IMR-90 (cell line): ENCODE measurements at places on chromosomes 13 and 19.
A peak's percentile ranks its signal among the peaks of the same experiment; 100 is the strongest.

GRCh38 chr13:71866335-71867130, 471 bp downstream of the DACH1 start:
- DNase-seq, result no peak

- peak; percentile 98 for DNase-seq
Measured at GRCh38 chr19:3580156-3580934, 4.9 kb upstream of the GIPC3 start.

DNA sequence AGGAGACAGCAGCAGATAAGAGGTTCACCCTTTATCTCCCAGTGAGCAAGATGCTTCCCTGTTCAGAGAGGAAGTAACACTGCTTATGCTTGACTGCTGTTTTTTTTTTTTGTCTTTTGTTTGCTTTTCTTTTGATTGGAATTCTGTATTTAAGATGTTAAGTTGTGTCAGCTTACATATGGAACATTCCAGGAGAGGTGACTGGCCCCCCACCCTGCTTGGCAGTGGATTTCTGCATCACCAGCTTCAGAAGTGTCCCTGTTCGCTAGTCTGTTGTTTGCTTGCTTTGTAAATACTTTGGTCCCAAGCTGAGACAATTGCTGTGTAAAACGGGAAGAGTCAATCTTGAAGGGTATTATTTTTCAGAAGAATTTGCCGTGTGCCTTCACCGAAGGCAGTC, 43.0 kb downstream of the IFT88 start:
- peak; percentile 48 for DNase-seq

DNA sequence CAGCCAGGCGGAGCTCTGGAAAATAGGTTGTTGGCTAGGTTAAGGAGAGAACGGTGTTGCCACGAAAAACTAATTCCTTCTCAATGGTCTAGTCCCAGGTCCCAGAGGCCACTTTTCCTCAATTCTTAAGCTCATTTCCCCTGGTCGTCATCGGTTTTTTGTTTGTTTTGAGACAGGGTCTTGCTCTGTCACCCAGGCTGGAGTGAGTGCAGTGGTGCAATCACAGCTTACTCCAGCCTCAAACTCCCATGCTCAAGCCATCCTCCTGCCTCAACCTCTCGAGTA, 1.2 kb downstream of the SF3A2 start:
- no peak for DNase-seq

GRCh38 chr13:78712831-78713230, 53.9 kb upstream of the OBI1 start:
- no peak for DNase-seq

- no peak for DNase-seq
Measured at GRCh38 chr19:3721887-3722442, 13.8 kb downstream of the TJP3 start.

- no peak for DNase-seq
Measured at GRCh38 chr19:50531171-50531612, 17.5 kb upstream of the ASPDH start.

- no peak for DNase-seq
Measured at GRCh38 chr19:17306285-17306714, 628 bp downstream of the MRPL34 start.

- DNase-seq, result no peak
Measured at GRCh38 chr19:16569609-16570320, 2.5 kb downstream of the SLC35E1 start.

DNA sequence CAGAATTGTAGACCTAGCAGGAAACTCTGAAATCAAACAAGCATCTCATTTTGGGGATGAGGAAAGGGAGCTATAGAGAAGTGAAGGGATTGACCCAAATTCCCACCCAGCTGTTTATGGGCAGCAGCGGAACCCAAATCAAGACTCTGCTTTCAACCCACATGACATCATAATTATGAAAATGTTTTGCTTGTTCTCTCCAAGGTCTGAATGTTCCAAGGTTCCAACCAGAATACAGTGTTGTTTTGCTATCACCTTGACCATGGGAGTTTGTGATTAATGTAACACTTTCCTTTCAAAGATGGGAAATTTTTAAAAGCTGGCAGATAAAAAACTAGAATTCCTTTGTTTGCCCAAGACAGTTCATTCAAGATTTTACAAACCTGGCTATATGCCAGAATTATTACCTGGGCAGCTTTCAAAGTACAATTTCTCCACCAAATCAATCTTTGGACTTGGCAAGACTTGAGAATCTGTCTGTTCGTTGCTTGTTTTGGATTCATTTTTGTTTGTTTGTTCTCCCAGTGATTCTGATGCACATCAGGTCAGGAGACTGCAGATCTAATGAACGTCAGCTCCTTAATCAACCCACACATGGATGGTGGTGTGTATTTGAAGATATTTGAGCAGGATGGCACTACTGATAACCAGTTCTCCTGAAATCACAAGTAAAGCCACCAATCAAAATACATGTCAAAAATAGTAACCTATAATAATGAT, 322.7 kb downstream of the FOXO1 start:
- DNase-seq, result no peak

GRCh38 chr13:50550151-50550550, 293.3 kb downstream of the DLEU7 start:
- DNase-seq, result no peak

DNA sequence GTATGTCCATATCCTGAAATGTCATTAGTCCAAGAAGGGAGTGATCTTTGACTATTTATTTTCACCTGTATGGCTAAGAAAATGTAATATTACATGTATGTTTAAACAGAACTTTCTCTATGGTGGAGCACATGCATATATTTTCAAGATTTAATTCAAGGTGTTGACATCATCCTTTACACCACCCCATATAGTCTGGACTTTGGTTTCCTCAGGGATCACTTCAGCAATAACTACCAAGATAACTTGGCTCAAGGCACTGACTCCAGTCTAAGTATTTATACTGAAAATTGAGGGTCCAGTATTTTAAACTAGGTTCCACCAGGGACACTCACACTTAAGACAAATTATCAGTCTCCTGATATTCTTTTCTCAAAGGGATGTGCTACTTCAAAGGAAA, 660.6 kb downstream of the EFNB2 start:
- no peak for DNase-seq

- no peak for DNase-seq
Measured at GRCh38 chr13:59885076-59885475, 278.7 kb downstream of the DIAPH3 start.

DNA sequence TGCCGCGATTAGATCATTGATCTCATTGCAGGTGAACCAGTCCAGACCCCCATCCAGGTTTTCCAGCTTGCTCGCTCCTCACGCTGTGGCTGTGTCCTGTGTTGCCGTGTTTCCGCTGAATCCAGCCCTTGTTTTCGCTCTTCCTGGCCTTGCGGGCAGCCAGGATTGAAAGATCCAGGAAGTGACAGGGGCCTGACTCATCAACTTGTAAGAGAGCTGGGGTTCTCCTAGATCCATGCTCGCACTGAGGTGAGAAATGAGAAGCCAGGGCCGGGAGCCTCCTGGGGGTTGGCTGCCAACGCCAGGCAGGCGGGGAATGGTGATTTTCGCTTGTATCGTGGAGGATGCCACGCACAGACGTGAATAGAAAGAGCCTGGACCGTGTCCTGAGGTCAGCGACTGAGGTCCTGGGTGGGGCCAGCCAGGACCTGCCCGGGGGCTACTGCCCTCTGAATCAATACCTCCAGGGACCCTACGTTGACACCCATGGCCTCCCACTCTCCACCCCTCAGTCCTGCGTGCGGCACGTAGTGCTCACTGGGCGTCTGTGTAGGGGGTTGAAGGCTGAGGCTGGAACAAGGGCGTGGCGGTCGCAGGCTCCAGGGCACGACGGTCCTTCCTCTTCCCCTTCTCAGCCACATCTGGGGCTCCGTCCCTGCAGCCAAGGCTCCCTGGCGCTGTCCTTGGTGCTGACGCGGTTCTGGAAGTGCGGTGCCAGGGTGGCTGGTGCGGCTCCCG, 7.3 kb upstream of the PTPRH start:
- peak; percentile 100 for DNase-seq

DNA sequence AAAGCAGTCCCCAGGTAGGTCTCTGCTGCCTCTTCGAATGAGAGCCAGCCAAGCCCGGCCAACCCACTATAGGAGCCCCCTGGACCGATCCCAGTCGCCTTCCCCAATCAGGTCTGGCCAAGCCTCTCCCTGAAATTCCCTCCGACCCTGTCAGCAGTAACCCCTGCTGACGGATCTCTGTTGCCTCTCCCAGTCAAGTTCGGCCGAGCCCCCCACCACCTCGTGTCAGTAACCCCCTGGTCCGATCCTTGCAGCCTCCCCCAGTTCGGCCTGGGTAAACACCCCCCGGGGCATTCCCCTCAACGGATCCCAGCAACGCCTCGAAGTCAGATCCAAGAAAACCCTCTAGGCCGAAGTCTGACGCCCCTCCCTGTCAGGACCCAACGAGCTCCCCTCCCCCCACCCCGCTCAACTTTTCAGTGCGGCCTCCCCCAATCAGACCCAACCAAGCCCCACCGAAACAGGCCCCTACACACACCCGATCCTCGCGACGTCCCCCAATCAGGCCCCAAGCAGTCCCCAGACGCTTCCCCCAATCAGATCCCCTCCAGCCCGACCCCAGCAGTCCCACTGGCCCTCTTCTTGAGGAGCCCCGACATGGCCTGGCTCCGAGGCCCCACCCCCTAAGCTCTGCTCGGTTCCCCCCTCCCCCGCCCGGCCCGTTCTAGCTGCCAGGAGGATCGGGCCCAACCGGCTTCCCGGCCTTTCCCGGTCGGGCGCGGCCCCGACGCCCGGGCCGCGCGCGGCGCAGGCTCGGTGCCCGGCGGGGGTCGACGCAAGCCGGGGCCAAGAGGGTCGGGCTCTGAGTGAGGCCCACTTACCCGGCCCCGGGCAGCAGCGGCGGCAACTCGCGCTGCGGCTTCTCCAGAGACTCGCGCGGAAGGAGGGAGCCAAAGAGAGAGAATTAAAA, 1.8 kb downstream of the TNPO2 start:
- DNase-seq, result peak; percentile 74
